Stimulated activated naive CD4-positive, alpha-beta T cell treated with Interleukin-2 at 50 U/mL for 16 hours (primary cell): ENCODE measurements at places on chromosomes 5 and 9.
A peak's percentile ranks its signal among the peaks of the same experiment; 100 is the strongest.

DNA sequence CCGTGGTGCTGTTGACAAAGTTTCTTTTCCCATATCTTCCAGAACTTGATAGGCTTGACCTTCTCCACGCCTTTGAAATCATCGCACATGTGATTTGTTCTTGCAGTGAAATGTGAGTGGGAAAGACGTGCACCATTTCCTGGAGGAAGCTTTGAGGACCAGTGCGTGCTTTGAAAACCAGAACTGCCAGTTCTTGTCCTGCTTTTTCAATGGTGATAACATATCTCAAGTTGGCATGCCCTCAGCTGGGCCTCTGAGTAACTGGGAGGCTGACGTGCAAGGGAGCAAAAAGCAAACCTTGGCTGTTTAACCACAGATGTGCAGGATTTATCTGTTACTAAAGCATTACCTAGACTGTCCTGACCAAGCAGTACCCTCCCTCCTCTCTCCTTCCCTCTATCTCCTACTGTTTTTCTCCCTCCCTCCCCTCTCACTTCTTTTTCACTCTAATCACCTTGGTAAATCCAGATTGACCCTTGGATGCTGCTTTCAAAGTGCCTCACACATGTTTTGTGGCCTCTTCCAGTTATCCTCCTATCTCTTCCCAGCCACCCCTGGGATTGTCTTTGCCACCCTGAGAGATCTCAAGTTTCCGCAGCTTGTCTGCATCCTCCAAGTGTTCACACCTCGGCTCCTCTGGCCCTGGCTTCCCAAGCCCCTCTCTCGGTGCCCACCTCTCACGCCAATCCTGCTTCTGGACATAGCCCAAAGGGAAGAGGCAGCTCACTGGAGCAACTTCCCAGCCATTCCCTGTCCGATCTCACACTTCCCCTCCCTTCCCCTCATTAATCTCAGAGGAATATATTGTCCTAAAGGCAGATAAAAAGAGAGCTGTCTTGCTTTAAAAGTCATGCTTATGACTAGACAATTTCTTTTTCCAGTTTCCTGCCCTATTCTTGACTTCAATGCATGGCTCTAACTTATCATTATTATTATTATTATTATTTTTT, 198.3 kb downstream of the ERCC6L2 start:
- DNase-seq = no peak

- DNase-seq = no peak
These were observed 126.4 kb upstream of the PRLR start for GRCh38 chr5:35356725-35357124.

- no peak for DNase-seq
These were observed 58.8 kb downstream of the SLC1A1 start for GRCh38 chr9:4548811-4549725.

- DNase-seq = no peak
These were observed 149.9 kb upstream of the HMHB1 start for GRCh38 chr5:143662020-143662419.

DNA sequence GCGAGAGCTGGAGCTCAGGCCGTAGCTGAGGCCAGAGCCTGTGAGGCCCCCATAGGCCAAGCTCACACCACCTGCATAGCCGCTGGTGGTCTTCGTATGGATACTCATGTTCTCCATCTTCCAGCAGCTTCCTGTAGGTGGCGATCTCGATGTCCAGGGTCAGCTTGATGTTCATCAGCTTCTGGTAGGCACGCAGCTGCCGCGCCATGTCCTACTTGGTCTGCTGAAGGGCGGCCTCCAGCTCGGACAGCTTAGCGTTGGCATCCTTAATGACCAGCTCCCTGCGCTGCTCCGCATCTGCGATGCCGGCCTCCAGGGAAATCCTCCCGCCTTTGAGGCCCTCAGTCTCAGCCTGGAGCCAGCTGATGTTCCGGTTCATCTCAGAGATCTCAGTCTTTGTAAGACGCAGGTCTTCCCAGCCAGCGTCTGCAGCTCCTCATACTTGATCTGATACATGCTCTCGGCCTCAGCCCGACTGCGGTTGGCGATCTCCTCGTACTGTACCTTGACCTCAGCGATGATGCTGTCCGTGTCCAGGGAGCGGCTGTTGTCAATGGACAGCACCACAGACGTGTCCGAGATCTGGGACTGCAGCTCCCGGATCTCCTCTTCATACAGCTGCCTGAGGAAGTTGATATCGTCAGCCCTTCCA, 172.1 kb downstream of the PPP2R2B start:
- no peak for DNase-seq

- no peak for DNase-seq
These were observed 19.2 kb downstream of the DMAC1 start for GRCh38 chr9:7780261-7780988.

DNA sequence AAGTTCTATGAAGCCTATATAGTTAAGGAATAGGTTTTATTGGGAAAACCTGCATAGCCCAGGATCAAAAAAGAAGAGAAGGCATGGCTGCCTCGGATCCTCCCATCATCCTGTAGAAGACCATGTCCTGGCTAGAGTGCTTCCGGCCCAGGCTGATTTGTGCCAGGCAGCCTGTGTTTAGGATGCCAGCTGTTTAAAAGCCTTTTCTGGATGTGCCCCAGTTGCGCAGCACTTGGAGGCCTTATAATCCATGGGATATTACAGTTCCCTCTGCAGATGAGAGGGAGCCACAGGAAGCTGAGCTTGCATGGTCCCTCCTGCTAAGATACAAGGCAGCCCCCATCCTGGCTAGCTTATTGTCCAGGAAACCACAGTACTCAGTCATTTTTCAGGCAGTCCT, 97.9 kb downstream of the CHSY3 start:
- no peak for DNase-seq

DNA sequence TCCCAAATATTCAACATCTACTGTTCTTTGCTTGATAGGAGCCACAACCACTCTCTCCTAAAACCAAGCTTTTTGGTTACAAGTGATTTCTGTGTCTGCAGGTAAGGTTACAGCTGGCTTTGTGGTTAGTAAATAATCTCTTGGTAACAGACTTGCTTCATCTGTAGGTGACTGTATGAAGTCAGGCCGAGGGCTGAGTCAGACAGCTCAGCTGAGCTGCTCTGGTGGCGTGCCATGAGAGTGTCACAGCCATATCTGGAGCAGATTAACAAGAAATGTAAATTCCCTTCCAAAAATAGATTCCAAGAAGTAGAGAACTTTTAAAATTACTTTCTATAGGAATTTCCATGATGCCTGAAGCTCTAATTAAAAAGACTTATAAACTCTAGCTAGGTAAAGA, 23.7 kb upstream of the TAS2R1 start:
- DNase-seq = no peak

- no peak for DNase-seq
These were observed at the start of gene BHMT for GRCh38 chr5:79111387-79111959. Gene BHMT (plus strand): TSS chr5:79111809. CDS start chr5:79111886, 77 bp downstream.

DNA sequence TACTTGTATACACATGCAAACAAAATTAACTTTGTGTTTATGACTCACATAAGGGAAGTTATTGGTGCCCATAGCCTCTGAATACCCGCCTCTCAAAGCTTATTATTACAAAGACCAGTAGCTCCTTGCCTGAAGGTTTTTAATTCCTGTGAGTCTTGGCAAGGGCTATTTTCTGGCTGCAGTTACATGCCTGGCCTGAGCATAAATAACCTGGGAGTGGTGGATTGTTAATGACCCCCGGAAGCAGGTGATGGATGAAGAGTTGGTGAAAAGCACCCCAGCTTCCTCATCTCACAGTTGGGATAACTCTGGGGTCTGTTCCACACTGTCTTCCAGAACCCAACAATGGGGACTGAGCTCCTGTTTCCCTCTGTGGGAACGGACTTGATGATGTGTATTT, 594.5 kb downstream of the PDE4D start:
- DNase-seq = no peak

- DNase-seq = no peak
These were observed 15.7 kb downstream of the MTRR start for GRCh38 chr5:7884491-7885267.

DNA sequence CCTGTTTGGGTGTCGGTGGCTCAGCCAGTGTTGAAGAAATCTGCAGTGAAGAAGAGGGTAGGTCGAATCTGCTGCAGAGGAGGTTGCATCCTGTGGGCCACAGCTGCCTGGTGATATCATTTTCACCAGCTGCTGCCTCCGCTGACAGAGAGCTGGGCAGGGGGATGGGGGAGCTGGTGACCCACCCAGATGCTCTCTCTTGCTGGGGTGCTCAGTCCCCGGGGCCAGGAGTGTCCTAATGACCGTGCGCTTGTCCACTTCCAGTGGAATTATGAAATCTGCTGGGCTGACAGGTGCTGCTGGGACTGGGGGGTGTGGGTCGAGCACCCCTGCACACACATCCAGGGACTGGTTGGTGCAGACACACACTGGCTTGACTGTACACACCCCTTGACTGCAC, 83.2 kb upstream of the IRX4 start:
- DNase-seq = no peak

DNA sequence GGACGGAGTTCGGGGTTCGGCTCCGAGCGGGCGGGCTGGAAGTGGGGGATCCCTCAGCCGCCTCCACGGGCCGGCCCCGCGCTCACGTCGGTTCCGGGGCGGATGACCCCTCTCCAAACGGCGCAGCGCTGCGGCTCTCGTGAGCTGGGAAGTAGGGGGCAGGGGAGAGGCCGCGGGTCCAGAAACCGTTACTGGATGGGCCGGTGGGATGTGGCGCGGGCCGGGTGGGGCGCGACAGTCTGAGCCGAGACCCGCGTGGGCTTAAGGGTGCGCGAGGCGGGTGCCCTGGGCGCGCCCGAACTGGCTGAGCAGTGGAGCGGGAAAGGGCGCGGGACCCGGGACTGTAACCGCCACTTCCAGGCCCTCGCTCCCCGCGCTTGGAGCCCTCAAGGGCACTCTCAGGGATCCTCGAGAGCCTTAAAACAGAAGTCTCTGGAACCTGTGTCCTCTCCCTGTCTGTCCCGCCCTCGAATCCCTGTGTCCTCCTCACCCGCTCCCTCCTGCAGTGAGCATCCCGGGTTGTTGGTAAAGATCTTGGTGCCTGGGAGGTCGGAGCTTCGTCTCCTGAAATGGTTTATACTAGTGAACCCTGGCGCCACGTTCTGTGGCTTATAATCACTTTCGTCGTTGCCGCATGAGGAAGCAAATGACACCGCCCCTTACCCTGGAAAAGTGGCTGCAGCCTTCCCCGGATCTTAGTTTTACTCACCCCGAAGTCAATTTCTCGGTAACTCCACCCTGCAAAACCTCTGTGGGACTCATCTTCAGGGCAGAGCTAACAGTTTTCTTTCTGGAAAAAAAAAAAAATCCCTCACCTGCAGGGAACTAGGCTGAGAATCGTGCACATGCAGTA, 571 bp upstream of the MARCHF11 start:
- no peak for DNase-seq

GRCh38 chr5:63233361-63233760, 654.7 kb downstream of the LRRC70 start:
- no peak for DNase-seq

DNA sequence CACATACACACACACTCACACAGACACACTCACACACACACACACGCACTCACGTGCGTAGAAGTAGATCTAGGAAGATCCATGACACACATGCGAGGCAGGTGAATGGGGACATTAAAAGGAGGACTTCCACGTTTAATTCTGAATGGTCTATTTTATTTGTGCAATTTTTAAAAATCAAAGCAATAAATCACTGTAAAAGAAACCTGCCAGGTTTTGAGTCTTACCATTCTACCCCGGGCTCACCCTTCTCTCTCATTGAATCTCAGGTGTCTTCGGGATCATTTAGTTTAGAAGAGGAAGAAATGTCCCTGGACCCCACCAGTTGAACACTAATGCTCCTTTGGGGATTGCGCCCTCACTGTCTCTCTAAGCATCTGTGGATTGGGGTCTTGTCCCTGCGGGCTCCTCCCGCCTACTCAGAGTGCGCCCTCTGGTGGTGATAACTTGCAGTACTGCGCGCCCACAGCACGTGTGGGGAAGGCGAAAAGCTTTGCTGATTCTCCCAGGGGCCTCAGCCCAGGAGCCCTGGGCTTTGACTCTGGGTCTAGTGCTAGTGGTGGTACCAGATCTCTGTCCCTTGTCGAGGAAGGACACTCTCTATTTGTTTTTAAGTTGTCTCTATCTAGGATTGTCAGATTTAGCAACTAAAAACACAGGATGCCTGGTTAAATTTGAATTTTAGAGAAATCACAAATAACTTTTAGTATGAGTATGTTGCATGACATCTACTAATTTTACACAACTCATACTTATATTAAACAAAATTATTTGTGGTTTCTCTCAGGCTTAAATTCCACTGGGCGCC, 34.8 kb downstream of the BOD1 start:
- peak; percentile 4 for DNase-seq

- no peak for DNase-seq
These were observed 408.3 kb downstream of the MED10 start for GRCh38 chr5:5969942-5970483.

- no peak for DNase-seq
These were observed 263.5 kb downstream of the CD180 start for GRCh38 chr5:66933066-66933465.

GRCh38 chr5:155004138-155004744, 9.3 kb upstream of the KIF4B start:
- DNase-seq = peak; percentile 0

GRCh38 chr9:134632329-134632728, 9.3 kb upstream of the COL5A1 start:
- no peak for DNase-seq

DNA sequence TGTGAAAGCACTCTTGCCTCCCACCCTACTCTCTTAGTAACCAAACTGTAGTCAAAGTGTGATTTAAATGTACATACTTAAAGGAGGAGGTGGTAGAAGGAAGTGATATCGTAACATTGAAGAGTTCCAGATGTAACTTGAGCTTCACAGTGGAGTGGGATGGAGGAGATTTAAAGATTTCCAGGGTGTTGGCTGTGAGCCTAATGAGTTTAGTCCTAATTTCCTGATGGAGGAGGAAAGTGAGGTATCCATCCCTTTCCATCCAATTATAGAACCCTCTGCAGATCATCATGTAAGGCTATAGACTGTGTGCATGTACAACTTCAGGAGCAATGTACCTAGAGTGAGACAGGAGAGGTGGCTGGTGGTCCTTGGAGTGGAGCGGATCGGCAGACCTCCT, 1163.9 kb upstream of the SEMA6A start:
- no peak for DNase-seq

- DNase-seq = no peak
These were observed 166.8 kb downstream of the HSD17B3 start for GRCh38 chr9:96135076-96135752.

- no peak for DNase-seq
These were observed 55.8 kb downstream of the ANXA2R start for GRCh38 chr5:42984307-42984706.

- no peak for DNase-seq
These were observed 190.8 kb upstream of the RASA1 start for GRCh38 chr5:87076931-87077330.

- no peak for DNase-seq
These were observed 54.6 kb upstream of the PHYKPL start for GRCh38 chr5:178287091-178287790.

- no peak for DNase-seq
These were observed 363.5 kb downstream of the SLCO4C1 start for GRCh38 chr5:101932599-101932998.

DNA sequence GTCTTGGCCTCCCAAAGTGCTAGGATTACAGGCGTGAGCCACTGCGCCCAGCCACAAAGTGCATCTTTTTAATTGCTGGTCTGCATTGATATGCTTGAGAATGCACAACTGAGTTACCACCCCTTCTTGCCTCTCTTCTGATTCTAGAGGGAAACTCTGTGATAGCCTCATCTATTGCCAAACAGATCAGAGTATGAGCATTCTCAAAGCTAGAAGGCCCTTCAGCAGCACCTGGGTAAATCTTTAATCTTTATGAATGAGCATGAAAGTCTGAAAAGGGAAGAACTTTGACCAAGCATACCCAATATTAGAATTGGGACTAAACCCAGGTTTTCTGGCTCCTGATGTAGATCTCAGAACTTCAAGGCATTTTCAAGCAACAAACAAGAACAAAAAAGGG, 298.3 kb upstream of the TNC start:
- no peak for DNase-seq
